SJSA1 (cell line): ENCODE measurements at places on chromosomes 1 and 21. TPM values are rescaled to one million over a fixed set of nuclear protein-coding genes. Genes with fewer than 3 reads are reported as not detected.

DNA sequence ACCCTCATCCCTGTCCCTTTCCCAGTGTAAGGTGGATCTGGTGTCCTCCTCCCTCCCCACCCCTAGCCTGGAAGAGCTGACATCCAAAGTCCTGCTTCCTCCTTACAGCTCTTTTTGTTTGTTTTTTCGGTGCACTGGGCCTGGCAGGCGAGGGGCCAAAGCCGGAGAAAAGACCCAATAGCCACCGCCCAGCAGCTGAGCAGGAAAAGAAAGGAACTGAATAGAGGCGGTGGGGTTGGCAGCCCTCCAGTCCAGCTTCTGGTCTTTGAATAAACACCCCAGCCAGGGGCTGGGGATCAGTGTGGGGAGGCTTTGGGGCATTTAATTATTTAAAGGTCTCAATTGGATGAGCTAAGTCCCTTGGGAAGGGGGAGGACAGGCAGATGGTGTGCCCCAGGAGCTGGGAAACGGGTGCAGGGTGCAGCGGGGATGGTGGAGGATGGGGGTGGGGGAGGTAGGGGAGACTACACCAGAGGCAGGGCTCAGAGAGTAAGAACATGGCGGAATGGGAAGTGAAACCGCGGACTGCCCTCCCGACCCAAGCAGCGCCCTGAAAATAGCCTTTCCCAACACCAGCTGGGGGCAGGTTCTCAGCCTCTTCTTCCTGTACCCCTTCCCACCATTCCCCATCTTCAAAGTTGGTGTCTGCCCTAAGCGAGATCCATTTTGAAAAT is 20.2 kb downstream of the BTG2 start:
- H3K27ac ChIP-seq = no peak overlapping the region
- peaks cover 16% of the 10 kb centered on the region for H3K4me1 ChIP-seq
- no peak overlapping the region for H3K4me3 ChIP-seq
- H3K36me3 ChIP-seq = no peaks in the 10 kb centered on the region

GRCh38 chr1:173202424-173203145 is 4.5 kb downstream of the TNFSF4 start:
- no peaks in the 10 kb centered on the region for H3K27me3 ChIP-seq
- no peaks in the 10 kb centered on the region for H3K36me3 ChIP-seq
- no peak overlapping the region for H3K27ac ChIP-seq
- DNase-seq = peak; percentile 60
- H3K4me3 ChIP-seq = no peak overlapping the region

DNA sequence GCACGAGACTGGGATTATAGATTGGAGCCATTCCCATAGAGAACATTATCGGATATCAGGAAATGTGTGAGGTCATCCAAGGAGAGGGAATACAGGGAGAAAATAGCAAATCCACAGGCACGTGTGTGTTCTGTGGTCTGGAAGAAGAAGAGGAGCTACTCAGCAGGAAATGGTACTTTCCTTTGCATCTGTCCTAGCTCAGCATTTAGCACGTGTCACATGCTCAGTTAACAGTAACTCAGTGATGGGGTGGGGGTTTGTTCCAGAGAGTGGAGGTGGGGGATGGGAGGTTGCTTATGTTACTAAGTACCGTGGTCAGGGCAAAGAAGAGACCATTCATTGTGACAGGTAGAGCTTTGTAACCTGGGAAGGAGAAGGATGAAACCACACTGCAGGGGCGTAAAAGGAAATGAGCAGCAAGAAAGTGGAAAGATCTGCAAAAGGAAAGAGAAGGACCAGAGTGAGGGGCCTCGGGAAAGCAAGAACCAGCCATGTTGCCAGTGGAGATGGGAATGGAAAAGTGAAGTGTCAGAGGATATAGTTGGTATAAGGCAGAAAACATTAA is 100.4 kb downstream of the ATP5PO start:
- H3K4me1 ChIP-seq = peaks cover 13% of the 10 kb centered on the region
- no peak overlapping the region for H3K27ac ChIP-seq
- no peak overlapping the region for H3K4me3 ChIP-seq
- no peaks in the 10 kb centered on the region for H3K27me3 ChIP-seq

- H3K36me3 ChIP-seq = no peaks in the 10 kb centered on the region
- no peak overlapping the region for H3K27ac ChIP-seq
- no peak for DNase-seq
- H3K27me3 ChIP-seq = no peaks in the 10 kb centered on the region
- no peaks in the 10 kb centered on the region for H3K4me1 ChIP-seq
These were observed 1.5 kb upstream of the FCMR start for GRCh38 chr1:206923009-206923960.

DNA sequence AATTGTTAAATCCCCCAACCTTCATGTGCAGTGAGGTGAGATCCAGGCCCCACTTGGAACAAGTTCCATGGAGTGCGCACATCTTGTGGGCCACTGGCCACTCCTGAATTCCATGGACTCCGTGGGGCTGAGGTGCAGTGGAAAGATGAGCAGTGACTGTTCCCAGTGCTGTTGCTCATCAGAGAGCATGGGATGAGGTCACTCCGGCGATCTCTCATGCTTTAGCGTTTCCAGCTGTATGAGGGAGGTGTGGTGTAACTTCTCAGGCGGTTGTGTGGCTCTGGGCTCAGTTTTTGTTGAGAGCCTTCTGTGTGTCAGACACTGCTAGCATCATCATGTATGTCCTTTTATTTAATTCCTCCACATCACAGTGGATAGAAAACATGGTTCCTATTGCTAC is 96.2 kb downstream of the GALNT2 start:
- no peaks in the 10 kb centered on the region for H3K27me3 ChIP-seq
- DNase-seq = no peak
- no peaks in the 10 kb centered on the region for H3K36me3 ChIP-seq
- no peak overlapping the region for H3K4me3 ChIP-seq

GRCh38 chr1:54355931-54356679 is 50.1 kb downstream of the SSBP3 start:
- H3K27ac ChIP-seq = no peak overlapping the region
- no peak for DNase-seq
- H3K4me1 ChIP-seq = peaks cover 44% of the 10 kb centered on the region
- peaks cover 45% of the 10 kb centered on the region for H3K36me3 ChIP-seq

DNA sequence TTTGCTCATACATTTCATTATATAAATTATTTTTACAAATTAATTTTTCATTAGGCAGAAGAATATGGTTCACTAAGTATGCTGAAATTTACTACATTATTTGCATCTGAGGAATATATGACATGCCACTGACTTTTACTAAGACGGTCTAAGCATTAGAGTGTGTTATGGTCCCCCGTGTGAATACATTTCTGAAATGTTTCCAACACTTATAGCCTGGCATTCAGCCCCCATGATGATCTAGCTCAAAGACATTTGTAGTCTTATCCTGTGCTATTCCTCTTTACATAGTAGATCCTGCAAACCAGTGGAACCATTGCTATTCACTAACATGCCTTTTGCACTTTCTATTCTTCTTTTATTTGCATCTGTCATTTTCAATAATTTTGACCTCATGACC is 1878.0 kb downstream of the MRPL39 start:
- no peaks in the 10 kb centered on the region for H3K36me3 ChIP-seq
- H3K4me1 ChIP-seq = no peaks in the 10 kb centered on the region
- no peak overlapping the region for H3K27ac ChIP-seq
- no peaks in the 10 kb centered on the region for H3K27me3 ChIP-seq
- H3K4me3 ChIP-seq = no peak overlapping the region
- no peak for DNase-seq

GRCh38 chr1:13951793-13952751 is 252.1 kb downstream of the PRDM2 start:
- H3K4me3 ChIP-seq = no peak overlapping the region
- no peak for DNase-seq
- H3K36me3 ChIP-seq = no peaks in the 10 kb centered on the region
- H3K27ac ChIP-seq = no peak overlapping the region
- H3K4me1 ChIP-seq = no peaks in the 10 kb centered on the region

- no peak overlapping the region for H3K4me3 ChIP-seq
- H3K27me3 ChIP-seq = no peaks in the 10 kb centered on the region
- no peaks in the 10 kb centered on the region for H3K4me1 ChIP-seq
- H3K27ac ChIP-seq = no peak overlapping the region
- no peaks in the 10 kb centered on the region for H3K36me3 ChIP-seq
- DNase-seq = no peak
These were observed 24.8 kb upstream of the SELENON start for GRCh38 chr1:25774921-25775771.

GRCh38 chr1:23405946-23406345 is 18.6 kb downstream of the TCEA3 start:
- no peak overlapping the region for H3K27ac ChIP-seq
- peaks cover 34% of the 10 kb centered on the region for H3K4me1 ChIP-seq
- no peak overlapping the region for H3K4me3 ChIP-seq
- no peaks in the 10 kb centered on the region for H3K36me3 ChIP-seq
- H3K27me3 ChIP-seq = no peaks in the 10 kb centered on the region

DNA sequence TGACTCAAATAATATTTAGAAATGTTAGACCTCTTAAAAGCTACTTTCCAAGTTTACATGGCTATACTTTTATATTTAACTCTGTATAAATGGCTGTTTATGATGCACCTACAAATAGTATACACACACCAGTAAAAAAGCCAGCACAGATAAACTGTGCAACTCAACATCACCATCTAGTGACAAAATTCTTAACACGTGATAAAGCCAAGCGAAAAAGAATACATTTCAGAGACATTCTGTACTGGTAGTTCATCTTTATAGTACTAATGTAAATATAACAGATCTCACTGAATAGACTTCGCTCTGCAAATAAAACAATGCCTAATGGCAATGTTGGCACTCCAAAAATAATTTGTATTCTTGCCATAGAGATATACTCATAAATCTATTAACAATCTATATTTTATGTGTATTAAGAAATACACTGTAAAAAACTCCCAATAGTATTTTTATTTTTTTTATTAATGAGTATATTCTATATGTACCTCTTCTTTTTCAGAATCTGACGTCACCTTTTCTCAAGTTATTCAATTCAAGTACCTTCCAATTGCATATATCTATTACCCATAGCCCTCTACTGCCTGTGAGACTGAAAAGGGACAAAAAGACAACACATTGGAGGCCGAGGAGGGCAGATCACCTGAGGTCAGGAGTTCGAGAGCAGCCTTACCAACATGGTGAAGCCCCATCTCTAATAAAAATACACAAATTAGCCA is 100.2 kb downstream of the DPYD start:
- no peak overlapping the region for H3K4me3 ChIP-seq
- H3K4me1 ChIP-seq = no peaks in the 10 kb centered on the region
- no peaks in the 10 kb centered on the region; the same call in 1 of the 2 replicates for H3K36me3 ChIP-seq
- DNase-seq = peak; percentile 38
- no peaks in the 10 kb centered on the region for H3K27me3 ChIP-seq

GRCh38 chr1:162324396-162324795 is 52.3 kb downstream of the SPATA46 start:
- H3K4me1 ChIP-seq = no peaks in the 10 kb centered on the region; the same call in 1 of the 2 replicates
- no peak overlapping the region for H3K4me3 ChIP-seq
- H3K36me3 ChIP-seq = no peaks in the 10 kb centered on the region
- DNase-seq = no peak
- H3K27me3 ChIP-seq = peaks cover 9% of the 10 kb centered on the region

GRCh38 chr1:46461017-46461808 is 28.4 kb upstream of the DMBX1 start:
- H3K4me3 ChIP-seq = no peak overlapping the region
- no peak overlapping the region for H3K27ac ChIP-seq
- H3K36me3 ChIP-seq = no peaks in the 10 kb centered on the region
- no peak for DNase-seq
- peaks cover 11% of the 10 kb centered on the region for H3K4me1 ChIP-seq

- H3K36me3 ChIP-seq = peaks cover 42% of the 10 kb centered on the region
- peaks cover 33% of the 10 kb centered on the region for H3K4me1 ChIP-seq
- H3K27ac ChIP-seq = no peak overlapping the region
- no peaks in the 10 kb centered on the region for H3K27me3 ChIP-seq
- DNase-seq = no peak
These were observed 1.6 kb upstream of the CTSK start for GRCh38 chr1:150809651-150810050.

DNA sequence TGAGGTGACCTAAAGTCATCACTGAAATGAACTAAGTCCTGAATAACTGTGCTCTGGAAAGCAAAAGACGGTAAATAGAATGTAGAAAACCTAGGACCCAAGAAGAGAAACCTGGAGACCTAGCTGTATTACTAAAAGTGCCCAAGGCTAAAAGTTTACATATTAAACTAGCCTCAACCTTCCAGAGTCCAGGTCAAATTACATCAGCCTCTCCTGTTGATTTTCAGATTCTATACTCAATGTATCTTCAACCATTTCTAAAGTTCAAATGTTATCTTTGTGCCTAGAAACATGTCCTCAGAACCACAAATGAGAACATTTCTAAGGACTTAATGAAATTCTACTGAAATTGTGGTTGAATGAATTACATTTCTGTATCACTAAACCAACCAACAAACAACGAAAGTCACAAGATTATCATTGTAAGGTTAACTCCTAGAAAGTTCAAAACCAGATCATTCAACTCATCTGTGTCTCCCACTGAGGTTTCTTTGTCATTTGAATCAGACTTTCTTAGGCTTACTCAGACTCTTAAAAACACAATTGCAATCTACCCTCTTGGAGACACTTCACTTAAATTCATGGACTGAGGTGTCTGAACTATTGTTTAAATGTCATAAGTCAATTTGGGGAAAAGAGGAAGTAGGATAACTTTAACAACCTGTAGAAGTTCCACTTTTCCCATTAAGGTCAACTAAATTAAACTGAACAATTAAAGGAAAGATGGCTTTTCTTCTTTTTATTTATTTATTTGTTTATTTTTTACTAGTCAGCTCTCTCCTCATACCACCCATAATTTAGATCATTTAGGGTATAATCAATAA is 207.7 kb downstream of the BARHL2 start:
- DNase-seq = no peak
- H3K27me3 ChIP-seq = peaks cover 4% of the 10 kb centered on the region
- H3K4me3 ChIP-seq = no peak overlapping the region
- no peaks in the 10 kb centered on the region for H3K36me3 ChIP-seq
- H3K4me1 ChIP-seq = no peaks in the 10 kb centered on the region
- H3K27ac ChIP-seq = no peak overlapping the region

DNA sequence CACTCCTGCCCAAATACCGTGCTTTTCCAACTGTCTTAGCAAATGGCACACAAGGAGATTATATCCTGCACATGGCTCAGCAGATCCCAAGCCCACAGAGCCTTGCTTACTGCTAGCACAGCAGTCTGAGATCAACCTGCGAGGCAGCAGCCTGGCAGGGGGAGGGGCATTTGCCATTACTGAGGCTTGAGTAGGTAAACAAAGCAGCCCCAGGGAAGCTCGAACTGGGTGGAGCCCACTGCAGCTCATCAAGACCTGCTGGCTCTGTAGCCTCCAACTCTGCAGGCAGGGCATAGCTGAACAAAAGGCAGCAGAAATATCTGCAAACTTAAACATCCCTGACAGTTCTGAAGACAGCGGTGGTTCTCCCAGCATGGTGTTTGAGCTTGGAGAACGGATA is 70.1 kb upstream of the PTBP2 start:
- DNase-seq = no peak
- H3K4me1 ChIP-seq = no peaks in the 10 kb centered on the region
- H3K27me3 ChIP-seq = 0 out of 2 replicates have a peak, but pooled peaks cover 2% of the 10 kb centered on the region
- H3K27ac ChIP-seq = no peak overlapping the region

DNA sequence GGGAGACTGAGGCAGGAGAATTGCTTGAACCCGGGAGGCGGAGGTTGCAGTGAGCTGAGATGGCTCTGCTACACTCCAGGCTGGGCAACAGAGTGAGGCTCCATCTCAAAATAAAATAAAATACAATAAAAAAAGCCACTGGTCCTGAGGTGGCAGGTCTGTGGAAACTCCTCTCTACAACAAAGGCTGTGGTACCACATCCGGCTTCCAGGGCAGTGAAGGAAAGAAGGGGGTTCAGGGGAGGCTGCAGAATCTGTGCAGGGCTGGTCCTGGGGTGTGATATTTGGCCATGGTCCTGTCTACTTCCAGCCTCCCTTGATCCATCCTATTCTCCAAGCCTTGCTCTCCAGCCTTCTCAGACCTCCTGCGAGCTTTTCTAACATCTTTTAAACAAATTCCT is 731 bp upstream of the ZNF683 start:
- no peak overlapping the region for H3K27ac ChIP-seq
- no peaks in the 10 kb centered on the region for H3K36me3 ChIP-seq
- no peak overlapping the region for H3K4me3 ChIP-seq

The C2CD4D gene
- not detected in 2 replicates for total RNA-seq

The RGS13 gene
- not detected in 2 replicates for total RNA-seq

The NGF gene
- 1.3 and 6.0 TPM in 2 replicates for total RNA-seq

The KIF26B gene
- total RNA-seq = 3.9 and 5.9 TPM in 2 replicates

The RNF186 gene
- total RNA-seq = not detected in 2 replicates
